Right lobe of liver (tissue), 6 donors: ENCODE measurements at places on chromosomes 13 and 19. TPM values are rescaled to one million over a fixed set of nuclear protein-coding genes. Genes with fewer than 3 reads are reported as not detected.

The ACP5 gene
- total RNA-seq, result 28.5 TPM

The FSD1 gene
- not detected for total RNA-seq

The CCNA1 gene
- total RNA-seq, result not detected

The CABP5 gene
- not detected for total RNA-seq

The ZNF225 gene
- total RNA-seq, result 2.1 TPM

- no peaks in the 10 kb centered on the region for H3K27me3 ChIP-seq
- no peaks in the 10 kb centered on the region for H3K4me1 ChIP-seq
- no peak overlapping the region for H3K4me3 ChIP-seq
Measured at GRCh38 chr19:50199259-50199555, 4.2 kb upstream of the MYH14 start.

- H3K27ac ChIP-seq, result no peak overlapping the region
- DNase-seq, result no peak
- no peaks in the 10 kb centered on the region for H3K36me3 ChIP-seq
- no peaks in the 10 kb centered on the region for H3K4me1 ChIP-seq
- no peaks in the 10 kb centered on the region for H3K27me3 ChIP-seq
Measured at GRCh38 chr13:35954207-35954560, 177.0 kb downstream of the DCLK1 start.

GRCh38 chr19:2661615-2662014 is 40.9 kb downstream of the GNG7 start:
- H3K4me3 ChIP-seq, result no peak overlapping the region
- H3K27ac ChIP-seq, result no peak overlapping the region
- H3K36me3 ChIP-seq, result no peaks in the 10 kb centered on the region
- H3K4me1 ChIP-seq, result no peaks in the 10 kb centered on the region

DNA sequence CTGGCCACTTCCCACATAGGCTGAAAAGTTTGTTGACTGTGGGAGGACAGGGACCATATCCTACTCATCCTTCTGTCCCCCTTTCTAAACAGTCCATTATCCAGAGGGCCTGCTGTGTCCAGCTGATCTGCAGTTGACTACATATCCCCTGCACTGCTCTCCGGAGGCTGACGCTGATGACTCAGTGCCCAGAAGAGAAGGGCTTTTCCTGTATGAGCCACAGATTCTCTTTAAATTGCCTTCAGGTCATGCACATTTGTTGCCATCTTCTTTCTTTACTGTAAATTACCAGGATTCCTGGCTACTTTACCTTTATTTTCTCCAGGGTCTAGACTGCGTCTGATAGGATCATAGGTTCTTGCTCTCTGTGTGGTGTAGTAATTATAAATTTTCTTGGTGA is 125.2 kb downstream of the LACC1 start:
- no peak for DNase-seq
- no peaks in the 10 kb centered on the region for H3K36me3 ChIP-seq
- H3K27ac ChIP-seq, result no peak overlapping the region
- H3K4me3 ChIP-seq, result no peak overlapping the region

- H3K36me3 ChIP-seq, result no peaks in the 10 kb centered on the region
- no peaks in the 10 kb centered on the region for H3K27me3 ChIP-seq
- DNase-seq, result no peak
- no peak overlapping the region for H3K27ac ChIP-seq
- peaks cover 3% of the 10 kb centered on the region for H3K4me1 ChIP-seq
Measured at GRCh38 chr19:10747674-10748073, 29.8 kb downstream of the DNM2 start.

DNA sequence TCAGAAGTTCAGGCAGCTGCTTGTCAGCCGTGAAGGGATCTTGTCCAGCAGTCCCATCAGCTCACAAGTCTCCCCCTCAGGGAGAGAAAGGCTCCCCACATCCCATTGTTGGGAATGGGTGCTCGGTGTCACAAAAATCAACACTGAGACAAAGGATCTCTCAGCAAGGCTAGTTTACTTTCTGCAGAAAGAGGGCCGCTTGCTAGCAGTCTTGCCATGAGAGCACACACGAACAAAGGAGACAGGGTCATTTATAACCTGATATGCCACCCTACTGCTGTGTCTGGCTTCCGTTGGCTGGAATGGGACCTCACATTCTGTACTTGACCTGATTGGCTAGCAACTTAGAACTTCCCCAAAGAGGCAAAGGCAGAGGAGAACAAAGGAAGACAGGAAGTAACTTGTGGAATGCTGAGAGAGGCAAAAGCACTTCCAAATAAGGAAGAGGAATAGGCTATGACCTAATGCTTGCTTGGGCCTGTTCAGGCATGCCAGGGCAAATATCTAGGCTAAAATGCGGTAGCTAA is 8.7 kb upstream of the IGFL3 start:
- peak overlapping the region; percentile 65 for H3K27ac ChIP-seq
- DNase-seq, result no peak
- H3K4me3 ChIP-seq, result no peak overlapping the region
- no peaks in the 10 kb centered on the region for H3K36me3 ChIP-seq
- H3K27me3 ChIP-seq, result no peaks in the 10 kb centered on the region
